Activated CD8-positive, alpha-beta T cell treated with anti-CD3 and anti-CD28 coated beads, Interleukin-2, amount 10 ng/mL, durations not matched to agents 7 days and 5 days (primary cell): ENCODE measurements at places on chromosomes 16 and 17.

- peak; percentile 87 for DNase-seq
Observed at GRCh38 chr17:19004421-19005136, at the start of gene FAM83G. TSS of gene FAM83G (minus strand) at chr17:19004764. CDS start at chr17:19004041, 723 bp downstream.

GRCh38 chr16:5505091-5505887 lies 407.7 kb upstream of the EEF2KMT start:
- no peak for DNase-seq

DNA sequence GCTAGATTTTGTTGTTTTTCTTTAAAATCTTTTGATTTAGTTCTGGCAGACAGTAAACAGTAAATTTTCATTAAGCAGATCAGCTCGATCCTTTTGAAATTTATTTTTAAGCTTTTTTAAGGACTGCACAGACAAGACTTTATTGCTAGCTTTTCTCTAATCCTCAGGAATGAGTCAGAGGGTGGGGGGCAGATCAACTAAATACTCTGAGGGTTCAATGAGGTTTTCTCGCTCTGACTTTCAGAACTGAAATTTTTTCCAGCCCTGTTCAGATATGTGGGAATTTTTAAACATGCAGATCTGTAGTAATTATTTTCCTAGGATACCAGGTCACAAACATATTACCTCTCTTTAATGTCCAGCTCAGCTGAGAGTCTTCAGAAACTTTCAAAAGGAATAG lies 977.2 kb downstream of the CDH11 start:
- no peak for DNase-seq

GRCh38 chr17:13413001-13413400 lies 188.7 kb downstream of the HS3ST3A1 start:
- DNase-seq, result no peak

DNA sequence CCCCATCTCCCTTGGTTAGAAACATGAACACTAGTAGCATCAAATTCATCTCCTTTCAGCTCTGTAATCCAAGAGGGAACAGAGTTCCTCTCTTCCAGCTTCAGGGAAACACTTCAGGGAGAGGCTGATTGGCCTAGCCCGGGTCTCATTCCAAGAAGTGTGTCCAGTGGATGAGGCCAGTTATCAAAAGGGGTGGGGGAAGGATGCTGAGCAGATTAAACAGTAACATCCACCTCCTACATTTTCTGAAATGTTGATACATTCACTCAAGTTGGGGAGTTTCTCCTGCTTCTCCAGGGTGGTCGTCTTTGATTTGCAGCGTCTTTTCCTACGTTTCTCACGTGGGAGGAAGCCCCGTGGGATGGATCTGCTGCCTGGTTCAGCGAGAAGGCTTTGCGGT lies 62.9 kb upstream of the WSB1 start:
- no peak for DNase-seq

GRCh38 chr17:17146786-17147406 lies 59.2 kb downstream of the PLD6 start:
- DNase-seq, result peak; percentile 54

DNA sequence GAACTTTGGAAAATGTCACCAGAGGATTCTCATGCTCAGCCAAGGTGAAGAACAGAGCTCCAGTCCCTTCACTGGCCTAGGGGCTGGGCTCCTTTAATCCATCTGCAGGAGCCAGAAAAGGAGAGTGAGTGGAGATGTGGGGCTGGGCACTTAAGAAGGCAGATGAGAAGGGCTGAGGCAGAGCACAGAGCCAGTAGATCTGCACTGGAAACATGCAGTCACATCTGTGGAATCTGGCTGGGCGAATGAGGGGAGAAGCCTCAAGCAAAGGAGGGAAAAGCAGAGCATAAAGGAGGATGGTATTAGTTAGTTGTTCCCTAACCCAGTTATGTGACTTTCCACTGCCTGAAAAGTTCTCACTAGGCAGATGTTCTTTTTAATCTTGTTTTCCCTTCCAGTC lies 50.4 kb upstream of the BCAR1 start:
- DNase-seq, result no peak

- no peak for DNase-seq
Observed at GRCh38 chr17:53837131-53837530, 14.4 kb downstream of the KIF2B start.

- no peak for DNase-seq
Observed at GRCh38 chr17:61579961-61580360, 11.1 kb downstream of the NACA2 start.

- DNase-seq, result no peak
Observed at GRCh38 chr17:8133941-8134340, 10.0 kb upstream of the HES7 start.

DNA sequence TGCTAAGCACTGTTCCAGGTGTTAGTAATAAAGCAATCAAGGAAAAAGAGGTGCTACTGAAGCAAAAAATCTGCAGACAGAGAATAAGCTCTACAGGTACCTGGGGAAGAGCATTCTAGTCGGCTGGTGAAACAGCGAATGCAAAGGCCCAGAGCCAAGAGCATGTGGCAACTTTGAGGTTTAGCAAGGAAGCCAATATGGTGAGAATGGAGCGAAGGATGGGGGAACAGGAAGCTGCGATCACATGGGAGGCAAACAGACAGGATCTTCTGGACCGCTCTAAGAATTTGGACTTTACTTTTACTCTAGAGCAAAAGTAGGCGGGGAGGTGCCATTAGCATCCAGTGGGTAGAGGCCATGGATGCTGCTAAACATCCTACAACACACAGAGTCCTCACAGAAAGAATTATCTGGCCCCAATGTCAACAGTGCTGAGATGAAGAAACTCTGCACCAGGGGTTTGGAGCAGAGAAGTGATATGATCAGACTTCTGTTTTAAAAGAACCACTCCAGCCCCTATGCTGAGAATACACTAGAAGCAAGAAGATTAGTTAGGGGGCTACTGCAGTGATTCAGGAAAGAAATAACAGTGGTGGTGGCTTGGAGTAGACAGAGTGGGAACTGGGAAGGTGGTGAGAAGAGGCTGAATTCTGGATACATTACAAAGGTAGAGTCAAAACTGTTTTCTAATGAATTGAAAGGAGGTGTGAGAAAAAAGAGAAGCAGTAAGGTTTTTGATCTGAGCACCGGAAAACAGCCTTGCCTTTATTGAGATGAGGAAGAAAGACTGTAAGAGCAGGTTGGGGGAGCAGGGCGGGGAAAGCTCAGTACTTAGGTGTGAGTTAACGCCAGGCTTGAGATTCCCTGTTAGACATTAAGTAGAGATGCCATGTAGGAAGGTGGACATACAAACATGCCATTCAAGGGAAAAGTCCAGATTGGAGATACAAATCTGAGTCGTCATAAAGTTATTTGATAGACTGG lies 11.0 kb downstream of the EFTUD2 start:
- DNase-seq, result peak; percentile 52

DNA sequence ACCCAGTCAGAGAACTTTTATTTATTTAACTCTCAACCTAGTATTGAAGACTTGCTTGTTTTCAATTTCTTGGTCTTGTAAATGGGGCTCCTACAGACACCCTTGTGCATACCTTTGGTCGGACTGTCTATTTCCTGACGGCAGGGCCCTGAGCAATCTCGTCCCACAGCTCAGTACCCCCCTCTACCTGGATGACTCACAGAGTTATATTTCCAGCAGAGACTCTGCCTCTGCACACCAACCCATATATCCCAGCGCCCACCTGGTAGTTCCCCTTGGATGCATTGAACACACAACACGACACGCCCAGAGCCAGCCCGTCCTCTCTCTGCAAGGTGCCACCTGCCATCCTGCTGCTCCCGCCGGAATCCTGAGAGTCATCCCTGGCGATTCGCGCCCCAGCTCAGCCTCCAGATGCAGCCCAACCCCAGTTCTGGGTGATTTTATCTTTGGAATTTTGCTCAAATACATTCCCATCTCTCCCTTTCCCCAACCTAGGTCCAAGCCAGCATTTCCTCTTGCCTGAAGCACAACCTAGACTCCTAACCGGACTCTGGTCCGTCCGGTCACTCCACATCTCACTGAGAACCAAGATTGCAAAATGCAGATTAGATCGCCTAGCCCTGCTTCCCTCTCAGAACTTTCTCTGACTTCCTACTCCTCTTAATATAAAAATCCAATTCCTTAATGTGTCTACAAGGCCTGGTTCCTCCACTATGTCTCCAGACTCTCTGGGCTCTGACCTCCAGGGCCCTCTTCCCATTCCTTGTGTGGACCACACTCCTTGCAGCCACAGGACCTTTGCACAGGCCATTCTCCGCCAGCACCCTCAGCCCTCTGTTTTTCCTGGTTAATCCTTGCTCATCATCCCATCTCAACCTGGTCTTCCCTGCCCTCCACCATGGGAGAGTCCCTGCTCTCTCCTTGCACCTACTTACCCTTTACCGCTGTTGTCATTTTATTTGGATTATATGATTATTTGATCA lies 129.2 kb downstream of the SEC14L1 start:
- DNase-seq, result no peak

- no peak for DNase-seq
Observed at GRCh38 chr17:82659886-82660285, 11.6 kb upstream of the WDR45B start.

DNA sequence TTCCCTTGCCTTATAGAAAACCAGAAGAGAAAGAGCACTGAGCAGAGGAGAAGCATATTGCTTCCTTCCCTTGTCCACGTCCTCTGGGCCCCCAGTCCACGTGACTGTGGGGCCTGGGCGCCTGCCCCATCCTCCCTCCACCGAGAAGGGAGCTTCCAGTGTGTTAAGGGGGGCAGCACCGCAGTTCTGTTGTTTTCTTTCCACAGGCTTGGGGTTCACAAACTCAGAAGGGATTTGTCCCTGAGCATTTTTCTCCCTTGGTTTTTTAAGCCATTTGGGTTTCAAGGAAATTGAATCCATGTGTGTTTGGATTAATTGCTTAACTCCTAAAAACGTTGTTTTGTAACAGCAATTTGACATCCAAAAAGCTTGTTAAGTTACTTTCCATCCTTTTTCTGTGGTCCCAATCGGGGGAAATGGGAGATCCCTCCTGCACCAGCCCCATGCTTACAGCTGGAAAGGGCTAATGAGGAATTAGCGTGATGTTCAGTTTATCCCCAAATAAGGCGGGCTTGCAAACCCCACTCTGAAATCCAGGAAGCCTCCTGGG lies 347.5 kb upstream of the TNRC6C start:
- DNase-seq, result no peak

DNA sequence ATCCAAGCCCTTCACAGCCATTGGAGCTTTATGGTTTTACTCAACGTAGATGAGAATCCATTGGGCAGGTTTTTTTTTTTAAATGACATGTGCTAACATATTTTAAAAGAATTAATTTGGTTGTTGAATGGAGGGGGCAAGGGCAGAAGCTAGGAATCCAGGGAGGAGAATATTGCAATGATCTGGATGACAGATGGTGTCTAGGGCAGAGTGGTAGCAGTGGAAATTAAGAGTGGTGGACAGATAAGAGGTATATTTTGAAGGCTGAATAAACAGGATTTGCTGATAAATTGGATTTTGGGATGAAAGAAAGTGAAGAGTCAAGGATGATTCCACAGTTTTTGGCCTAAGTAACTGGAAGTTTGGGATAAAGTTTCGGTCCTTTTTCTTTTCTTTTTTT lies 54.8 kb upstream of the DHX40 start:
- DNase-seq, result no peak

GRCh38 chr16:30977502-30977901 lies 7.5 kb upstream of the HSD3B7 start:
- DNase-seq, result peak; percentile 45

- DNase-seq, result no peak
Observed at GRCh38 chr16:28193530-28194423, 18.0 kb downstream of the XPO6 start.

DNA sequence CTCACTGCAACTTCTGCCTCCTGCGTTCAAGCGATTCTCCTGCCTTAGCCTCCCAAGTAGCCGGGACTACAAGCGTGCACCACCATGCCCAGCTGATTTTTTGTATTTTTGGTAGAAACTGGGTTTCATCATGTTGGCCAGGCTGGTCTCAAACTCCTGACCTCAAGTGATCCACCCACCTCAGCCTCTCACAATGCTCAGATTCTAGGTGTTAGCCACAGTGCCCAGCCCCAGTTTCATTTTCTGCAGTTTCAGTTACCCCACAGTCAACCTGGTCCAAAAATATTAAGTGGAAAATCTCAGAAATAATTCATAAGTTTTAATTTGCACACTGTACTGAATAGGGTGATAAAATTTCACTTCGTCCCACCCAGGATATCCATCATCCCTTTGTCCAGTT lies 28.7 kb downstream of the KNOP1 start:
- DNase-seq, result no peak

DNA sequence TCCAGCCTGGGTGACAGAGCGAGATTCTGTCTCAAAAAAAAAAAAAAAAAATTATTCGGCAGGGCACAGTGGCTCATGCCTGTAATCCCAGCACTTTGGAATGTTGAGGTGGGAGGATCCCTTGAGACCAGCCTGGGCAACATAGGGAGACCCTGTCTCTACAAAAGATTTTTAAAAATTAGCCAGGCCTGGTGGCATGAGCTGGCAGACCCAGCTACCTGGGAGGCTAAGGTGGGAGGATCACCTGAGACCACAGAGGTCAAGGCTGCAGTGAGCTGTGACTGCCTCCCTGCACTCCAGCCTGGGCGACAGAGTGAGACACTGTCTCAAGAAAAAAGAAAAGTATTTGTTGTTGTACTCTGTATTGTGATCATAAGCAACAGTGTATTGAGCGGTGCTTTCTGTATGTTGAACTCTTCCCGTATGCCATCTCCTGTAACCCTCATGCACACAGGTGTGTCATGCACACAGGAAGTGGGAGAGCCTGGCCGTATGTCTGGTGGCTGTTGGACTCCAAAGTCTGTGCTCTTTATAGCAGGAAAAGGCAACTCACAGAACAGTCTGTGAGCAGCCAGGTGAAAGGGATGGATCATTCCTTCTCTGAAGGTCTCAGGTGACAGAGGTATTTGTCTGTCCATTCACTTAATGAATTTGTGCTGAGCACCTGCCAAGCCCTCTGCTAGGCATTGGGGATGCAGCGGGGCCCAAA lies 17.1 kb downstream of the CDH1 start:
- DNase-seq, result no peak

DNA sequence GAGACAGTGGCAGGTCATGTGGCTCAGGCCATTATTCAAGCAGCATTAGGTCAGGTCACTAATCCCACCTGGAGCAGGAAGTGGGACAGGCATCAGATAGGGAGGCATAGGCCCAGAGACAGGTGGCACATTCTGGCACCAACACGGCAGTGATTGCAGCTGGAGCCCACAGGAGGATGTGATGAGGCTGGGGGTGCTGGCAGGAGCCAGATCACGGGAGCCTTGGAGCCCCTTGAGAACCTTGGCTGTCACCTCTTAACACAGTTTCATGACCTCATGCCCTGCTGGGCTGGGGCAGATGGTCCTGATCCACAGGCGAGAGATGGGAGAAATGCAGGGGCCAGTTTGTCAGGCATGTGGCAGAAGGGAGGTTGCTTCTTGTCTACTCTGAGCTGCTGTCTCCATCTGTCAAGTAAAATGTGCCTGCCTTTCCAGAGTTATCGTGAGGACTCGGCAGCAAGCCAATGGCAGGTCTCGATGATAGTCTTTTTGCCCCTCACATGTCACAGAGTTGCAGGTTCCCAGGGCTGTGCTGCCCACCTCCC lies 109.6 kb downstream of the CLEC16A start:
- no peak for DNase-seq

- DNase-seq, result no peak
Observed at GRCh38 chr16:23317751-23318150, 15.6 kb downstream of the SCNN1B start.
